ENCODE measurements at places on chromosomes 1 and 21.

GRCh38 chr1:93592551-93592949, 89.1 kb downstream of the BCAR3 start:
- no peak for DNase-seq

- DNase-seq = peak; percentile 19
Observed at GRCh38 chr1:119582801-119583200, 65.3 kb downstream of the ZNF697 start.

GRCh38 chr1:169163059-169163458, 56.6 kb downstream of the ATP1B1 start:
- no peak for DNase-seq

DNA sequence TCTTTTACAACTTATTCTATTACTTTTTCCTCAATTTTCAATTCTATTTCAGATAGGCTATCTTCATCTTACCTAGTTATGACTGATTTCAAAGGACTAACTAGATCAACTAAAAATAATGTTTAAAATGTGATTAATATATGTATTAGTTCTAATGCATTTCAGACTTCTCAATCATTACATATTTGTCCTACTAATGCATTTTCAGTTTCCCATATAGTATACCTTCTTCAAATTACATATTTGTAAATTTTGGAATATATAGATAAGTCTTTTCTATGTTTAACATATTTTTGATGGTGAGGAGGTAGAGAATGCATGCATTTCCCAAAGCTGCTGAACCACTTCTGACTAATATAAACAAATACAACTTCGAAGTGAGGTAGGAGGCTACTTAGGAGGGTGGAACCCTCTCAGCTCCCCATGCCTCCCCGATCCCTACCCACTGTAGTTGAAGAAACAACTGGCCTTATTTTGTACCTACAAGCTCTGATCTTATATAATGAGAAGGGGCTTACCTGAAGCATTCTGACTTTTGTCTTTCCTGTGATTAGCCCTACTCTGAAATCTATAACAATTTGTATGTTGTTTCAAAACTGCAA, 1.7 kb downstream of the TRMT1L start:
- DNase-seq = no peak

GRCh38 chr1:208242146-208242545, 2.0 kb downstream of the PLXNA2 start:
- no peak for DNase-seq

DNA sequence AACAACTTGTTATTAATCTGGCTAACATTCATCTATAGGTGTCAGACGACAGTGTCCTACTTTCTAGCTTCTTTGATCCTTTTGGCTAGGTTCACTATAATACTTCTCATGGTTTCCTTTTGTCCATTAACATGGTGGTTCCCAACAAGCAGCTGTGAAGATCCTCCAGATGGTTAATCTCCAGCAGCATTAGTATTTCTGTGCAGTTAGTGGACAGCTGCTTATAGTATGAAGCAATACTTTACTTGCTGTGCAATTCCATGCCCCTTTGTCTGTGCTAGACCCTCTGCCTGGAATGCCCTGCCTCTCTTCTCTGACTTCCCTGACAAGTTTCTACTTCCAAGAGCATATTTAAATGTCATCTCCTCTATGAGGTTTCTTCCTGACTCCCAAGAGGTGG, 41.7 kb upstream of the ARHGAP29 start:
- DNase-seq = no peak

GRCh38 chr1:61142043-61142440, 59.7 kb downstream of the NFIA start:
- no peak for DNase-seq

- no peak for DNase-seq
Observed at GRCh38 chr1:9849691-9850441, 26.1 kb upstream of the CLSTN1 start.

DNA sequence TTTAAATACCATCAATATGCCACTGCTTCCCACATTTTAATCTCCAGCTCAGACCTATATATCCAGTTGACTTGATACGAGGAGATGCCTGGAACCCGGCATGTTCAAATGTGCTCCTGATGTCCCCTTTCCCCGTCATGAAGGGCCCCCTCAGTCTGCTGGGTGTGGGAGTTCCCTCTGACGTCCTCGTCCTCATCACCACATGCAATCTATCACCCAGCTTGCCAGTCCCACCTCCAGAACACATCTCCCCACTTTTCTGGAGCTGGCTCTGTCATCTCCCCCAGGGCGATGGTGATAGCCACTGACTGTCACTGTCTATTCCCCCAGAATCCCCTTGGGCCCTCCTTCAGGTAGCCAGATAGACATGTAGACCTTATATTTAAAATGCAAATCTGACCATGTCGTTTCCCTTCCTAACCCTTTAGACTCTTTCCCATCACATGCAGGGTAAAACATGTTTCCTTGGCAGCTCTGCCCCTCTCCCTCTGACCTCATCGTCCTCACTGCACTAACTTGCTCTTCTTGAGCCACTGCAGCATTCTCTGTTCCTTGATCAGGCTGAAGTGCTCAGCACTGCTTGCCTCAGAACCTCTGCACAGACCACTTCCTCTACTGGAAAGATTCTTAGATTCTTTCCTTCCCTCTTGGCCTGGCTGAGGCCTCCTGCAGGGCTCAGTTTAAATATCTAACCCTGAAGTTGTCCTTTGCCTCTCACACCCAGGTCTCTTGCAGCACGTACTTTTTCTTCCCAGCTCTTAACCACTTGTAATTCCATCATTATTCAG, 7.4 kb downstream of the AZIN2 start:
- no peak for DNase-seq

GRCh38 chr1:25891606-25892005, 14.6 kb downstream of the STMN1 start:
- no peak for DNase-seq

DNA sequence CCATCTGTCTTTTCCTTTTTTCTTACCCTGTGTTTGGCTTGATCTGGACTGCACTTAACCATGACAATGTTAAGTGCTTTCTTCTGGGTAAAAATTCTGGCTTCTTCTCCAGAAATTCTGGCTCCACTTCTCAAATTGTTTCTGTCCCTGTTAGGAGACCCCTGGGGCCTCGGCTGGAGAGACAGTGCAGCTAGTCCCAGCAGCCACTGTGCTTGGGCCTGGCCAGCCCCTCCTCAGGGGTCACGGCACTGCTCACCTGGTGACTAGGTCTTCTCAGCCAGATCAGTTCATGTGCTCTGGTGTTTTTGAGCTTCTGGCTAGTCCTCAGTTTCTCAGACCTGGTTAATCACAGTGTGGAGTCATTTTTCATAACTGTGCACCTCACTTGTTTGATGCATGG, 72.4 kb downstream of the ADARB1 start:
- no peak for DNase-seq

GRCh38 chr1:40096977-40097782, at the start of gene PPT1:
Gene PPT1 (minus strand): TSS chr1:40097252. CDS start chr1:40097238, 14 bp downstream.
- peak; percentile 90 for DNase-seq

- DNase-seq = no peak
Observed at GRCh38 chr1:159958719-159959380, 4.8 kb upstream of the SLAMF9 start.

DNA sequence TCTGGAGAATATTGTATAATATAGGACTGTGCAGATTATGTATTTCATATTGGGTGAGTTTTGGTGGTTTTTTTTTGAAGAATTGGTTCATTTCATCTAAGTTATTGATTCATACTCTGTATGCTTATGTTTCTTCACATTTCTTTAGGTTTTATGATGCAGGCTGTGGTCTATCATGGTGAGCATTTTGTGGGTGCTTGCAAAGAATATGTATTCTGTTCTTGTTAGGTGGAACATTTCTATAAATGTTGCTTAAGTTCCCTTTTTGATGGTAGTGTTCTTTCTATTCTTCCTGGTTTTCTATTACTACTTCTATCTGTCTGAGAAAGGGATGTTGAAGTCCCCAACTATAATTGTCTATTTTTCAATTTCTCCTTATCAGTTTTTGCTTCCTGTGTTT, 42.6 kb downstream of the PKN2 start:
- no peak for DNase-seq

Measured in SK-N-SH (cell line).